ENCODE measurements at places on chromosomes 4 and X. TPM values are rescaled to one million over a fixed set of nuclear protein-coding genes. Genes with fewer than 3 reads are reported as not detected.

GRCh38 chr4:3040452-3041191, 33.7 kb downstream of the HTT-AS start:
- no peak for DNase-seq

DNA sequence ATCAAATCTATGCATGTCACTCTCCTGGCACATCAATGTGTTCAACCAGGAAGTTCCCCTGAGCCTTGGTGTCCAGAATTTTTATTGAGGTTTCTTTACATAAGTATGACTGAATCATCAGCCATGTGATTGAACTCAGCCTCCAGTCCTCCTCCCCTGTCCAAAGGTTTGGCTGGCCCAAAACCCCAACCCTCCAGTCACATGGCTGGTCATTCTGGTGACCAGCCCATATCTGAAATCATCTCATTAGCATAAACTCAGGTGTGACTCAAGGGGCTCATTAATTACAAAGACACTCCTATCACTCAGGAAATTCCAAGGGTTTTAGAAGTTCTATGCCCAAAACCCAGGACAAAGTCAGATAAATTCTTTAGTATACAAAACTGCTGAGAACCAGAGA, 20.6 kb upstream of the SUPT20HL2 start:
- DNase-seq, result no peak

GRCh38 chr4:34432706-34433105, 1811.6 kb downstream of the ARAP2 start:
- DNase-seq, result no peak

GRCh38 chr4:159328766-159329165, 225.9 kb downstream of the RAPGEF2 start:
- no peak for DNase-seq

GRCh38 chrX:68443155-68443868, 10.0 kb upstream of the OPHN1 start:
- peak; percentile 67 for DNase-seq

DNA sequence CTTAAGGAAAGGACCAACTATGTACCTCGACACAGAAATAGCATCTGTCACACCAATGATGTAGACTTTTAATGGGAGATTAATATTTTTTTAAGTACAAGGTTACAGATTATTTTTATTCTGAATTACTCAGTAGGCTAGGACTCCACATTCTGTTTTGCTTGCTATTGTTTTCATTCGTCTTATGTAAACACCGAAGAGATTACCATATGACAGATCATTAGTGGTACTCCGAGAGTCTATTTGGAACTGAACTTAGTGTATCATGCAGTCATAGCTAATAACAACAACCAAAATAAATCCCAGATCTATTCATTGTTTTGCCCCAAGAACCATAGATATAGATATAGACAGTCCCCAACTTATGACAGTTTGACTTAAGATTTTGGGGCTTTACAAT, 139.7 kb upstream of the SPRY1 start:
- DNase-seq, result peak; percentile 54

GRCh38 chr4:163107754-163108153, 58.9 kb downstream of the NAF1 start:
- peak; percentile 55 for DNase-seq

DNA sequence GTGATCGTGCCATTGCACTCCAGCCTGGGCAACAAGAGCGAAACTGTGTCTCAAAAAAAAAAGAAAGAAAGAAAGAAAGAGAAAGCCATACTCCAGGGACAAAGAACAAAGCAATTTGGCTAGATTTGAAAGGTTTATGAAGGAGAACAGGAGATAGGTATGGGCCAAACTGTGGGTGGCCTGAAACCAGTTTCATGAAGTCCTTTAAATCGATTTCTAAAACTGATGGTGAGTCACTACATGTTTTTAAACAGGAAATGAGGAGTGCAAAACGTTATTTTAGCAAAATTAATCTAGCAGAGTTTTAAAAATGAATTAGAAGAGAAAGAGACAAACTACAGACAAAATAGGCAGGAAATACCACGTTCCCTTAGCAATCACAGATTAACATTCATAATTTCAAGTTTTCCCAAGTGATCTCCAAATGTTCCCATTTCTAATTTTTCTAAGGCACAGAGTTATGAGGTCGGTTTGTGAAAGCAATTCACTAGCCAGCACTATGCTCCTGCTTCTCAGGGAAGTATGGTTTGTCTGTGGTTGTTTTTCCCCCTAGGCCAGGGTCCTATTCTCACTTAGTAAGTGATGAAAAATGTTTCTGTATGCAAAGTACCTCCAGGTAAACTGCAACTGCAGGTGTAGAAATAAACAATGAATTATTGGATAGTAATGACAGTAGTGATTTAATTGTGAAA, 190.6 kb downstream of the PPP3CA start:
- DNase-seq, result no peak

DNA sequence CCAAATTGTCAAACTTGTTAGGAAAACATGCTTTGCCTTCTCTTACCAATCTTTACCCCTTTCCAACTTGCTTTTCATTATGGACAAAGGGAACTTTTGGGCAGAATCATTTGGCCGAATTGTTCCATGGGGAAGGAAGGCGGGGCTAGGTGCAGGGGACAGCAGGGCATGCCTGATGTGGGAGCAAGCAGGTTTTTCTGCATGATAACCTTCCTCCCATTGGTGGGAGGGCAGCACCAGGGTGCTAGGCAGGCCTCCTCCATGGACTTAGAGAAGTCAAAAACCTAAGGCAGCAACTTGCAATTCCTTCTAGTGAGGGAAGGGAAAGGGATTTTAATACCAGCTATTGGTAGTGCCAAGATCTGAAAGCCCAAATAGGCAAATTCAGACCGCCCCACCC, 260.5 kb downstream of the MAPK10 start:
- no peak for DNase-seq

DNA sequence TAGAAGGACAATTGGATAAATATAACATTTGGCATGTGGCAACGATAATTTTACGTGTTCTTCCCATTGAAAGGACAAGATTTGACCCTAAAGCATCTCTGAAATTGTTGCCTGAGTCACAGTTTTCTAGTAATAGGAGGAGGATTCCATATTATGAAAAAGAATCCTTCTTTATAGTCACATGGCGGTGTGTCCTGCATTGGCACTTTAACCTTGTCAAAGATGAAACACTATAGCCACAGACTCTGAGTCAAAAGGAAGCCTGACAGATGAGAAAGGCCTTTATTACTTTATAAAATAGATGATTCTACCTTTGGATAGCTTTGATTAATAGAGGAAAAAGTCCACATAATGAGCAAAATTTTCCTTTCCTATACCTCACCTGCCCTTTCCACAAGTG, 11.5 kb downstream of the LNX1 start:
- DNase-seq, result no peak

The PAGE5 gene
- total RNA-seq, result not detected

The ETDB gene
- not detected for total RNA-seq

The TDO2 gene
- not detected for total RNA-seq
